ENCODE measurements at places on chromosomes 11 and 22.

DNA sequence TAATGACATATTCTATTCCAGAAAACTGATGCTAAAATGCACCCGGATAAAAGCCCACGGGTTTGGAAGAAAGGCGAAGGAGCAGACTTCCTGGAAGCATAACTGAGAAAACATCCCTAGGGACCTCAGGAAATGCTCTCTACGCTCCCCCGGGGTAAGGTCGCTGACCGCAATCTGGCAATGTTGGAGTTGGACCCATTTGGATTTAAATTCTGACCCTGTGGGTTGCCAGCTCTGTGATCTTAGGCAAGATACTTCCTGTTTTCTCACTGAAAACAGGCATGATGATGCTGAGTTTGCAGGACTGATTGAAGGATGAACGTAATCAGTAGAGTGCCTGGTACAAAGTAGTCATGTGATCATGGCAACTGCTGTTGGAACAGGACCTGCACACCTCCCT, 1054.0 kb downstream of the NTM start:
- DNase-seq = no peak

DNA sequence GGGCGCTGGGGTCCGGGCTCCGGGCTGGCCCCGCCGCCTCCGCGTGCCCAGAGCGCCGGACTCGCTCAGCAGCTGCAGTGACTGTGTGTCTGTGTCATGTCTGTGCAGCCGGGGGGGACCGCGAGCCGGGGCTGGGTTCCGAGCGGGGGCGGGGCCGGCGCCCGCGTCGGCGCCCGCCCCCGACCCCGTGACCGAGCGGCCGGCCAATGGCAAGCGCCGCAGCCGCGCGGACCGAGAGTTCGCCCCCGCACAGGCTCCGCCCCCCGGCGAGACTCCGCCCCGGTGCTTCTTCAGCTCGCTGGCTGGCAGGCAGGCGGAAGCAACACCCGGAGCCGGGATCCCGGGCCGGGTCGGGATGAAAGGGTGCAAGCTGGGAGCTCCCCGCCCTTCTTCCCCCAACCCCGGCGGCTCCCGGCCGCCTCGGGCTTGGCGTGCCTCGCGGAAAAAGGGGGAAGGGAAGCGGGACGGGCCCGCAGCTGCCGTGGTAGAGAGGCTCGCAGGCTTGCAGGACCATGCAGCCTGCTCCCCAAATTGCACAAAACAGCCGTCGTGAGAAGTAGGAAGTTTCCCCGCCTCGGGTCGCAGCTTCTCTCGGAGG, 750 bp upstream of the LARGE1 start:
- peak; percentile 92 for DNase-seq

GRCh38 chr11:11565636-11566035, 56.2 kb downstream of the GALNT18 start:
- DNase-seq = no peak

DNA sequence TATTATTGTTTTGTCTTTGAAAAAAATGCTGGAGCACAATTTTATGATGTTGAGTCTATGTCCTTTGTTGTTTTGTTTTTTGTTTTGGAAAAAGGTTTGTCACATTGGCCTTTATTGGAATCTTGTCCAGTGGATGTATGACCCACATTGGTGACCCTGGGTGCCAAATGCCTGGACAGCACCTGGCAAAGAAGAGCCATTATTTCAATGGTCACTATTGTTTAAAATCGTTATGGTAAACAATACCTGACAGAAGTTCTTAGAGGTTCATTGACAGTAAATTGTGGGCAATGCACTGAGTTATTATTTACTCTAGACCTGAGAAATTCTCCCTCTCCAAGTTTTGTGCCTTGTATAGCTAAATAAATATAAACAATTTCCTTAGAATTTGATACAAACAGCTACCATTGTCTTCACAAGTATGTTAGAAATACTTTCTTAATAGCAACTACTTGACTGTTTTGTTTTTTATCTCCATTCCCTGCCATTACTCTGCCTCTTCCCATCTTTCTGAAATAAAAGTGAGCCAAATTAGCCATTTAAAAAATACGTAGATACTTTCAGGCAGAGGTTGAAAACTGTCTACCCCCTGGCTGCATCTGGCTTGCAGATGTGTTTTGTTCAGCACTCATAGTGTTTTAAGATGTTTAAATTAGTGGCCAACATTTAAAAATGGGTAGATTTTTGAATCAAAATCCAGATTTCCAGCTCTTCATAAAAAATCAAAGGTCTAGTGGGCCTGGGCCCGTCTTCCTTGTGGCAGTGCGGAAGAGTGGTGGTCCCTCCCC, 39.9 kb downstream of the BMAL1 start:
- no peak for DNase-seq

DNA sequence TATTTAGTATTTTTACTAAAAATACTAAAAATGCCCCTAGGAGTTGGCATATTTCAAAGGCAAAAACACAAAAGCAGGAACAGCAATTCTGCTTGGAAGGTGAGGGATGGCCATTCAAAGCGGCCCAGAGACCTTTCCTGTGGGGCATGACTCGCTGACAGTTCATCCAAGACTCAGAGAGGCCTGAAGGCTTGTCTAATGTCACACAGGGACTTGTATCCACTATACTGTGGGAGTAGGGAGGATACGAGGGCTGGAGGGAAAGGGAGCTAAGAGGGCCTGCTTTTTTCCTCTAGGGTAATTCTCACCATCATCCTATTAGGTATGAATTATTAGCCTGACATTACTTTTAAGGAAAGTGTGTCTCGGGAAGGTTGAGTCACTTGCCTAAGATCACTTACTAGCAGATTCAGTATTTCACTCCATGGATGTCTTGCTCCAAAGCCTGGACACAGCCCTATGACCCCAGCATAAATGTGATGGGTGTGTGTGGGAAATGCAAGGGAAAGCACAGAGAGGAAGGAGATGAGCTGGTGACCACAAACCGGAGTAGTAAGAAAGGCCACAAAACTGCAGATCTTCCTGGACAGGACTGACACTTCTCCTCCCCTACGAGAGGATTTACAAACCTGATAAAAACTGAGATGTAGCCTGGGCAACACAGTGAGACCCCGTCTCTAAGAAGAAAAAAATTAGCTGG, 16.7 kb upstream of the UCP3 start:
- no peak for DNase-seq

DNA sequence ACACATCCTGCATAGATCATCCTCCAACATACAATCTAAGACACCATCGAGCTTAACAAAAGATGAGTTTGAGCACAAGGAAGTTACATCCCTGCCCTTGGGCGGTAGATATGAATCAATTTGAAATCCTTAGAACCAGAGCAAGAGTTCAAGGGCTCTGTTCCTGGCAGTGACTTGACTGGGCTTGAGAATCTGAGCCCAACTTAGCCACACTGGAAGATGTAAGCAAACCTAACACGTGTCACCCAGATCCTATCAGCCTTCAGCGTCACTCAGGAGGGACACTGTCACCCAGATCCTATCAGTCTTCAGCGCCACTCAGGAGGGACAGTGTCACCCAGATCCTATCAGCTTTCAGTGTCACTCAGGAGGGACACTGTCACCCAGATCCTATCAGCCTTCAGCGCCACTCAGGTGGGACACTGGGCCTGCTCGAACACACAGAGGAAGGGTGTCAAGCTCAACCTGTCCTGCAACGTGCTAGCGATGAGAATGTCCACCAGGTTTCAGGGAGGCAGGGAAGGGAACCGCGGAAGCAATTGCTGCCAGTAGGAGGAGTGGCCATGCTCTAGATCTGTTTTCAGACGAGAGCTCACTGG, 32.8 kb upstream of the CTSD start:
- no peak for DNase-seq

GRCh38 chr11:69295079-69295994, 1.4 kb downstream of the MYEOV start:
- no peak for DNase-seq

- peak; percentile 49 for DNase-seq
Measured at GRCh38 chr22:44702479-44703198, 635 bp downstream of the PRR5 start.

GRCh38 chr11:58965246-58965985, 26.1 kb downstream of the GLYATL1 start:
- DNase-seq = no peak

DNA sequence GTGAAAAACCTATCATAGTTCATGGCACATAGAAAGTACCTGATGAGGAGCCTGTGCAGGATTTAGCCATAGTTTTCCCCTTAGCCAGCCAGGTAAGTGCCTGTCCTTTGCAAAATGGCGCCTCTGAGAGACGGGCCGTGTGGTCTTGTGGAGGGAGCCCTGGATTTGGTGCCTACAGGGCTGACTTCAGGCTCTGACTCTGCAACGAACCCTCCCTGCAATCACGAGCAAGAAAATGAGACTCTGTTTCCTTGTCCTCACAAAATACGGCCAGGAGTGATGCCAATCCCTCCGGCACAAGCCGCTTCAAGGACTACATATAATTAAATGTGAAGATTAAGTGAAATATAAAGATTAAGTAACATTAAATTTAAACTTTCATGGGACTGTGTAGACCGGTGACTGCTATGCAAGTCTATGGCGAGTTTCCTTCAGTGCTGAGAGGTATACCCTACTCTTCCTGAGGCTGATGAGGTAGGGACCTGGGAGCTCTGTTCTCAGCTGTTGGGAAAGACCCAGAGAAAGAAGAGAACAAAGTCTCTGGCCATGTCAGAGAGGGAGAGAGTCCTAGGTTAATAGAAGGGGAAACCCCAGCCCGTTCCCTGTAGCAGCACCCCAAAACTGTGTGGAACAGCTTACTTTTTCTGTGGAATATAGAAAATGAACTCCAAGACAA, 6.1 kb upstream of the CXCR5 start:
- no peak for DNase-seq

GRCh38 chr11:124841201-124841600, 24.0 kb upstream of the ROBO3 start:
- no peak for DNase-seq

- no peak for DNase-seq
Measured at GRCh38 chr22:32634421-32634981, 159.9 kb downstream of the FBXO7 start.

- DNase-seq = peak; percentile 74
Measured at GRCh38 chr22:17742527-17742902, 31.8 kb downstream of the BID start.

GRCh38 chr11:83681906-83682610, 395.9 kb upstream of the CCDC90B start:
- DNase-seq = no peak

- no peak for DNase-seq
Measured at GRCh38 chr22:19641254-19641982, 72.9 kb upstream of the SEPTIN5 start.

GRCh38 chr11:111189466-111189865, 56.1 kb upstream of the POU2AF2 start:
- no peak for DNase-seq

DNA sequence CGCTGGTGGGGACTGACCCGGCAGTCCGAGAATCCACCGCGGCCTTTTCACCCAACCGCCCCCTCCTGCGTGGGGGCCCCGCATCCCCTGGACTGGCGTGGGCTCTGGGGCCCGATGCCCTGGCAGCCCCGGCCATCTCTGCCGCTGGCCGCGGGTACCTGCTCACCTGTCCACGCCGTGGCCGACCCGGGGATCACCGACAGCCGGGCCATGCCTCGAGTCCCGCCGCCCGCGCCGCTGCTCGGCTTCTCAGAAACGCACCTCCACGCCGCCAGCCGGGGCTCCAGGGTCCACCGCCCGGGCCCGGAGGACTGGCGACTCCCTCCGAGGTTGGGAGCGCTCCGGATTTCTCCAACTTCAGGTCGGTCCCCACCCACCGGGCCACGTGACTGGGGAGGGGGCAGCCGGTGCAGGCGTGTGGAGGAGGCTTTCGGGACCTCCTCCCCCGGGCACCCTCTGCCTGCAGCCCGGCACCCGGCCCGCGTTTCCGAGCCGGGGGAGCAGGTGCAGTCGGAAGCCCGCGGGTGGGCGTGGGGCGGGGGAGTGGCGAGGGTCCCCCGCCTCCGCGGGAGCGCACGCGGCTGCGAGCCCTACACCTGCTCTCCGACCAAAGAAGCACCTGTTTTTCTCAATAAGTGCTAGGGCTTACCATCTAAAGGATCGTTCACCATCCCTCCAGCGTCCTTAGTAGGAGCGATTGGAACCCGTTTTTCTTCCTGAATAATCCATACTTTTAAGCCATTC, 554 bp upstream of the NRIP3 start:
- peak; percentile 9 for DNase-seq

GRCh38 chr11:130003717-130004001, 1.0 kb upstream of the PRDM10 start:
- DNase-seq = no peak

DNA sequence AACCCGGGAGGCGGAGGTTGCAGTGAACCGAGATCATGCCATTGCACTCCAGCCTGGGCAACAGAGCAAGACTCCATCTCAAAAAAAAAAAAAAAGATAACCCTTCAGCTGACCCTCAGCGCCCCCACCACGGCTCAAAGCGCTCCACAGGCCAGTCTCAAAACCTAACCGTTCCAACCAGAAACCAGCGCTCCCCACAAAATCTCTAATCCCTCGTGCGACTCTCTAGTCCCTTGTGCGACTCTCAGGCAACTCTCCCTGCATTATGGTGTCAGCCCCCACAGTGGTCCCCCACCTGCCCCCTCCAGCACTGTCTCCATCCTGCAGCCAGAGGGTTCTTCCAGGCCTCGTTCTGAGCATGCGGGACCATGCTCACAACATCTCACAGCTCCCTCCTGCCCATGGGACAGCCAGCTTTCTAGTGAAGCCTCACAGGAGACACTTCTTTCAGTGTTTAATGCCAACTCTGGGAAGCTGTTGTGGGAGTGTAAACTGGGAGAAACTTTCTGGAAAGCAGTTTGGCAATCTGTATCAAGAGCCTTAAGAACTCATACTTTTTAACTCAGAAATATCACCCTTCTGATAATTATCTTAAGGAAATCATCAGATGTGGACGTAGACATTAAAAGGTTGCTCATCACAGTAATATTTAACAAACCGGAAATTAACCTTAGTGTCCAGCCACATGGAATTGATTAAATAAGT, 4.2 kb upstream of the RASGRP2 start:
- no peak for DNase-seq

DNA sequence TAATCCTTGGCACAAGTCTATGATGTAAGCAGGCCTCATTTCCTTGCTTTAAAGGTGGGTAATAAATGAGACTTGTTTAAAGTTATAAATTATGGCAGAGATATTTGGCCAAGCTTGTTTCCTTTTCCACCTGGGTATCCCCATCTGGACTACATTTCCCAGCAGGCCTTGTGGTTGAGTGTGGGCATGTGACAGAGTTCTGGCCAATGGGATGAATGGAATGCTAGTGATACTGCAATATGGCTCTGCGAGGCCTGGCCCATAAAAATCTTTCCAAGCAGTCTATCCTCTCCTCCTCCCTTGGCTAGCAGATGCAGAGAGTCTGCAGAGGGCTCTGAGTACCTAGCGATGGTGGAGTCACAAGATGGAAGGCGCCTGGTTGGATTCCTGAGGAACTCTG, 102.5 kb downstream of the TIMP3 start:
- no peak for DNase-seq

All from activated naive CD8-positive, alpha-beta T cell treated with anti-CD3 and anti-CD28 coated beads for 36 hours (primary cell).